ENCODE measurements at places on chromosomes 7 and 10. TPM values are rescaled to one million over a fixed set of nuclear protein-coding genes. Genes with fewer than 3 reads are reported as not detected.

The NEUROD6 gene
- total RNA-seq, result not detected

The NRG3 gene
- 3.9 TPM for total RNA-seq

The PLAU gene
- total RNA-seq, result 34.9 TPM

The WAPL gene
- total RNA-seq, result 35.3 TPM

The PALD1 gene
- total RNA-seq, result 73.3 TPM

The TMEM178B gene
- total RNA-seq, result not detected

The SLC13A1 gene
- not detected for total RNA-seq

The NPTX2 gene
- 0.53 TPM for total RNA-seq

The TET1 gene
- total RNA-seq, result 1.5 TPM

The FAM237B gene
- total RNA-seq, result not detected

The SP4 gene
- total RNA-seq, result 11.4 TPM

The SIRT1 gene
- total RNA-seq, result 14.8 TPM

The LRRN3 gene
- total RNA-seq, result not detected

The PDK4 gene
- 2.5 TPM for total RNA-seq

The LRRD1 gene
- total RNA-seq, result not detected

The FAM131B gene
- 1.4 TPM for total RNA-seq
